ENCODE measurements at places on chromosomes 2 and 18. TPM values are rescaled to one million over a fixed set of nuclear protein-coding genes. Genes with fewer than 3 reads are reported as not detected.

ANTXR1 gene
- 31.9 TPM for total RNA-seq

C2orf78 gene
- total RNA-seq = not detected

EGR4 gene
- total RNA-seq = not detected

SIX3 gene
- 0.31 TPM for total RNA-seq

CAVIN2 gene
- 2.2 TPM for total RNA-seq

POU3F3 gene
- 256 TPM for total RNA-seq
